Stimulated activated CD8-positive, alpha-beta memory T cell treated with anti-CD3 and anti-CD28 coated beads, Interleukin-15, amount 100 ng/mL, for 4 hours (primary cell): ENCODE measurements at places on chromosomes 13 and 19.

DNA sequence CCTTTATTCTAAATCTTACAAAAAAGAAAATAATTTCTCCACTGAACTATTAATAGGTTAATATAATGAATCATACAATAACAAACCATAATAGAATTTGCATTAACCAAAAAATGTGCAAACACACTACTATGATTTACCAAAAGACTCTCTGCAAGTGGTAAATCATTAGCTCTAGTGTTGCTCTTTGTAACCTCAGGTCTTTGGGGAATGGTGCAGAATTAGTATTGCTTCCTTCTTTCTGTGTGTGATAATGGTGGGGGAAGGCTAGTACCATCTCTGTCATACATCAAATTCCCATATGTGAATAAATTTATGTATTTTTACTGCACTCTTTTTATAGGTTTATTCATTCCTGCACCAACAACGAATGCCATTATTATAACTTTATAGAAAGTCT lies 105.1 kb downstream of the COG6 start:
- DNase-seq, result no peak

GRCh38 chr13:45269204-45269603 lies 68.4 kb upstream of the KCTD4 start:
- DNase-seq, result no peak

- no peak for DNase-seq
Measured at GRCh38 chr13:86185107-86185506, 385.9 kb upstream of the SLITRK6 start.

DNA sequence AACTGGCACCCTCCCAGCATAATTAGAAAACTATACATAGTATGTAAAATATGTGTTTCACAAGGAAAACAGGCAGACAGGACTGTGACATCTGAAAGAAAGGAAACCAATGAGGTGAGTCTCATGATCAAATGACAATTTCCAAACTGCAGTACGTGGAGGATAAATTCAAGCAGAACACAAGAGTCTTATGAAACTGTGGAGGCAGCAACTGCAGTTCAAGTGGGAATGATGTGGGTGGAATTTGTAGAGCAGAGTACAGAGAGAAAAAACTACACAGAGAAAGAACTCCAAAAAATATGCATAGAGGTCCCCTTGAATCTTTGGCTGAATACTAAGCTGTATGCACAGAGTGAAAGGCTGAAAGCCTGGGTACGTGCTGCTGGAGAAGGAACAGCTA lies 9.7 kb downstream of the SIGLEC6 start:
- no peak for DNase-seq
